ENCODE measurements at places on chromosomes 2 and 18. TPM values are rescaled to one million over a fixed set of nuclear protein-coding genes. Genes with fewer than 3 reads are reported as not detected.

The ACMSD gene
- not detected for total RNA-seq

The NOL4 gene
- not detected for total RNA-seq

GRCh38 chr2:47815764-47816163 lies 32.8 kb downstream of the MSH6 start:
- H3K4me1 ChIP-seq = no peaks in the 10 kb centered on the region
- no peaks in the 10 kb centered on the region for H3K27me3 ChIP-seq
- peaks cover 93% of the 10 kb centered on the region for H3K36me3 ChIP-seq

GRCh38 chr2:39008665-39009064 lies 112.2 kb downstream of the SOS1 start:
- H3K36me3 ChIP-seq = peaks cover 58% of the 10 kb centered on the region
- H3K4me1 ChIP-seq = no peaks in the 10 kb centered on the region
- H3K27ac ChIP-seq = no peak overlapping the region
- DNase-seq = peak; percentile 2
- H3K27me3 ChIP-seq = no peaks in the 10 kb centered on the region
- H3K4me3 ChIP-seq = no peak overlapping the region

The REG1B gene
- 2.3 TPM for total RNA-seq

The MERTK gene
- total RNA-seq = 1.4 TPM

DNA sequence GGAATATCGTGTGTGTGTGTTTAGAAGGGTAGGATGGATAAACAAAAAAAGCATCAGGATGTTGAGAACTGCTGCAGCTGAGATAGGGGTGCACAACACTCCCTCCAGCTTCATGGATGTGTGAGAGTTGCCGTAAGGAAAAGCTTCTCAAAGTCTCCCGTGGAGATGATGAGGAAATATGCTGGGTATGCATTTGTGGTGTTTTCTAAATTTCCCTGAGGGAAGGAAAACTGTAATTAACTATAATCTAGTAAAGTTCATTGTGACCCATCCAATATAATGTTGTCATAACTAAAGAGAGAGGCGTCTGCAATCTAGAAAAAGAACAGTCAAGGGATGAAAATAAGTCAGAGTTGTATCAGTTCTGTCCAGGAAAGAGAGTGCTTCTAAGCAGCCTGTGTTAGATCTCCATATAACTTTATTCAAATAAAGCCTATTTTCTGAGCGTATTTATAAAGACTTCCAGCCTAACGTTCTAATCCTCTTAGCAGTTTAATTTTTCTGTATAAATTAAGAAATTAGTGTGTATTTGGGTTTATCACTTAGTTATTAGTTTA lies 7.3 kb upstream of the LMAN2L start:
- H3K36me3 ChIP-seq = no peaks in the 10 kb centered on the region
- peaks cover 3% of the 10 kb centered on the region for H3K4me1 ChIP-seq
- no peak overlapping the region for H3K27ac ChIP-seq
- H3K27me3 ChIP-seq = 0 out of 2 replicates have a peak, but pooled peaks cover 4% of the 10 kb centered on the region

Measured in K562 (cell line).